AG04450 (cell line): ENCODE measurements at places on chromosomes 16 and 17.
A peak's percentile ranks its signal among the peaks of the same experiment; 100 is the strongest.

- no peak for DNase-seq
Observed at GRCh38 chr16:4922721-4923342, 14.1 kb downstream of the PPL start.

GRCh38 chr16:54193665-54194333 is 92.8 kb downstream of the IRX3 start:
- no peak for DNase-seq

- DNase-seq, result no peak
Observed at GRCh38 chr17:63316100-63316499, 130.0 kb downstream of the CYB561 start.

- no peak for DNase-seq
Observed at GRCh38 chr17:51833045-51833444, 325.5 kb downstream of the CA10 start.

GRCh38 chr17:39927929-39928857 is 661 bp downstream of the LRRC3C start:
- no peak for DNase-seq

GRCh38 chr16:78764478-78764877 is 665.0 kb downstream of the WWOX start:
- DNase-seq, result no peak

GRCh38 chr17:65301184-65301583 is 164.0 kb downstream of the RGS9 start:
- DNase-seq, result no peak

DNA sequence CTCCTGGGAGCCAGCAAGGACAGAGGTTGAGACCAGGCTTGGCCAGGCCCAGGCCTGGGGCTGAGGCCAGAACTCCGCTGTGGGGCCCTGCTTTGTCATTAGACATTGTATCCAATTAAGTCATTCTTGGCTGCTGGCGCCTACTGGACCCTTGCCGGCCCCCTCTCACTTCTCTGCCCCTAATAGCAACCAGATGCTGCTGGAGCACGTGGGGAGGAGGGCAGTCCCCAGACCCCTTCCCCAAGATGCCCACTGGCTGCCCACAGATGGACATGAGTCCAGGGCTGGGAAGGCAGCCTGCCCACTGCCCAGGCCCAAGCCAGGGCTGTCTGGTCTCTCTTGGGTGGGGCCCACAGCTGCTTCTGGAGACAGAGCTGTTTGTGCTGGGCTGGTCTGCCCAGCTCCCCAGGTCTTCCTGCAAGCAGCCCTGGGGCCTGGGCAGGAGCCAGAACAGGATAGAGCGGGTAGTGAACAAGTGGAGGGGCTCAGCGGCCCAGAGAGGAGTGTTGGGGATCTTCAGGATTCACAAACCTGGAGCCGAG is 7.8 kb downstream of the PLXDC1 start:
- no peak for DNase-seq

- no peak for DNase-seq
Observed at GRCh38 chr16:65994291-65994690, 372.2 kb upstream of the CDH5 start.

GRCh38 chr17:34623856-34624766 is 44.7 kb downstream of the TMEM132E start:
- no peak for DNase-seq

- no peak for DNase-seq
Observed at GRCh38 chr17:6576038-6576785, 19.9 kb upstream of the PITPNM3 start.

- no peak for DNase-seq
Observed at GRCh38 chr16:85315866-85316265, 203.6 kb upstream of the CIBAR2 start.

- no peak for DNase-seq
Observed at GRCh38 chr16:51134269-51134812, 16.7 kb downstream of the SALL1 start.

- no peak for DNase-seq
Observed at GRCh38 chr16:88785106-88785924, at the start of gene PIEZO1. Gene PIEZO1, minus strand, starts transcription at chr16:88785220. Its CDS starts 256 bp downstream, at chr16:88784964.

DNA sequence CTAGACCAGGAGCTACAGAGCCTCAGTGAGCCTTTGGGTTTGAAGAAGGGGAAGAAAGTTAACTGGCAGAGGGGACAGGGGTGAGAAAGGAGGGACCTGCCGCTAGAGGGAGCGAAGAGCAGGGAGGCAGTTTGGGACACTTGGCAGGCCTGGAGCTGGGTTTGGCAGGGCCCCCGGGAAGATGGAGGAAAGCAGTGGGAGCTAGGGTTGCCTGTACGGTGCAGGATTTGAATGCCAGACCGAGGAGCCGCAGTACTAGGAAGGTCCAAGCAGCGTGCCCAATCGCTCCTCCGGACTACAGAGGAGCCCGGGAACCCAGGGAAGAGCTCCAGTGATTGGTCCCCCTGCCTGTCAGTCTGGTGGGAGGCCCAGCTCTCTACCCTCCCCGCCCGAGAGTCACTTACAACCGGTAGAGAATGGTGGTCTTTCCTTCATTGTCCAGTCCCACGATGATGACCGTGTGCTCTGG is 1.3 kb downstream of the ARL5C start:
- DNase-seq, result peak; percentile 76

DNA sequence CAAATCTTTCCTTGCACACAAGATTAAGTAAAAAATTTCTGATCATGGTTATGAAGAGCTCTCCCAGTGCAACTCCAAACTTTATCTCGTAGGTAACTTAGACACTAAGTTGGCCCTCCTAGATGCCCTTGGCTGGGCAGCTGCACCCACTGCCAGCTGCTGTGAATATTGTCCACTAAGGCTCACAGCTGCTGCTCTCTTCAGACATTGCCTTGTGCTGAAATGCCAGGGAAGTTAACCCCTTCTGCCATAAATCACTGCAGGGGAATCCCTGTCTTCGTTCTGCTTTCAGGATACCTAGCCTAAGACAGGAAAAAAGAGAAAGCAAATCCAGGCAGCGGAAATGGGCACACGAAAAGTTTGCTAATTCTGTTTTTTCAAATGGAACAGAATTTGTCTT is 106.4 kb downstream of the IRX5 start:
- no peak for DNase-seq

DNA sequence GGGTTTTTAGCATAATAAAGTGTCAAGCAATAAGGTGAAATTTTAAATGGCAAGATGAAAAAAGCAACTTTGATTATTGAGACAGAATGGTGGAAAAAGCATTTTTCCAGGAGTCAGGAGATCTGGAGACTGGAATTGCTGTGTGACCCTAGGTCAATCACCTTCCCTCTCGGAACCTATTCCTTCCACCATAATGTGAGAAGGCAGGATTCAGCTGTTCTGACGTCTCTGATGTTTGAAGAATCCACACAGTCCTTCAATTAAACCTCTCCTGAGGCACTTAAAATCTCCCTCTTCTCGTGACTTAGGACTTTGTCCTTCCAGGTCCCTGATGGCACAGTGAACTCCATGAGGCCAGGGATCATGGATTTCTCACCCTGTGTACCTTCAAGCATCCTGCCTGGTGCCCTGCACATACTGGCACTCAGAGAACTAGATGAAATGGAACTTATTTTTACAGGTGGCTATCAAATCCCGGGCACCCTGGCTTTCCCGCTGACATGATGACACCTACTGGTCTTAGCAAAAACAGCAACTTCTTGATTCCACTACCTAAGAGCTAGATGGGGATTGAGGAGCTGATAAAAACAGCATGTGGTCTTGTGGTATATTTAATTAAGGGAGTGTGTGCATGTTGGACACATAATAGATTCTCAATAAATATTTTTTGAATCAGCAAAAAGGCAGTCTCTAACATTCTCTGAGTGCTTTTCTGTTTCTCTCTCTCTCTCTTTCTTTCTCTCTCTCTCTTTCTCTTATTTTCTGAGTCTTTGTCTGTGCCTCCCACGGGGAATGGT is 2.3 kb upstream of the CCDC182 start:
- DNase-seq, result peak; percentile 33

- no peak for DNase-seq
Observed at GRCh38 chr16:86319585-86320236, 190.6 kb upstream of the FOXF1 start.

DNA sequence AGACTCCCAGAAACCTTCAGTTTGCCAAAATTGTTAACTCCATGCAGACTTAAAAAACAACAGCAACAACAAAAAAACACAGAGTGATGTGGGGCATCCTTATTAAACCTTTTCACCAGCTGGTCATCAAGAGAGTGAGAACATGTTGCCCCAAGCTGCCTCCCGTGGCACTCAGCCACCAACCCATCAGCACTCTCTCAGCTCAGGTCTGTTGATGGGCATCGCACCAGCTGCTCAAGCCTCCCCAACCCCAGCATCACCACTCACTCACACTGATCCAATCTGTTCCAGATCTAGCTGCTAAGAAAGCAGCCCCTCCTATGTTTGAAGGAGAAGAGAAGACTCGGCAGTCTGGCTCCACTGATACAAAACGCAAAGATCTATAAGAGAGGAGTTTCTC is 46.8 kb downstream of the SLC39A11 start:
- no peak for DNase-seq

- no peak for DNase-seq
Observed at GRCh38 chr17:7315570-7316235, 543 bp upstream of the GPS2 start.

DNA sequence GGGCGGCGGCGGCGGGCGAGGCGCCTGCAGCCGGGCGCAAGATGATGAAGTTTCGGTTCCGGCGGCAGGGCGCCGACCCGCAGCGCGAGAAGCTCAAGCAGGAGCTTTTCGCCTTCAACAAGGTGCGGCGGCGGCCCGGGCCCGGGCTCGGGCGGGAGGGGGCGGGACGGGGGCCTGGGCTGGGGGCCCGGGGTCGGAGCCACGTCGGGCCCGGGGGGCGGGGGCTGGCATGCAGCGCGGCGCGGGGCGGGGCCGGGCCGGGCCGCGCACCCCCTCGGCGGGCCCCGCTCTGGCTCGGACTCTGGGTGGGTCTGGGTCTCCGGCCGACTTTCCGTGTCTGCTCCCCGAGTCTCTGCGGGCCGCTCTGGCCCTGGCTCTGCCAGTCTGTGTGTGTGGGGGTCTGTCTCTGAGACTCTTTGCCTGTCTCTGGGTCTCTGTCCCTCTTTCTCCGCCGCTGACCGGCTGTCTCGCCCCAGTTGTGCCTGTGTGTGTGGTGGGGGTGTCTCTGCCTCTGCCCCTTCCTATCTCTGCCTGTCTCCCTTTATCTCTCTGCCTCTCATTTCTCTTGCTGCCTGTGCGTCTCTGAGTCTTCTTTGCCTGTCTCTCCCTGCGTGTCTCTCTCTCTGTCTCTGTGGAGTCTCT is 328 bp downstream of the LLGL1 start:
- no peak for DNase-seq

DNA sequence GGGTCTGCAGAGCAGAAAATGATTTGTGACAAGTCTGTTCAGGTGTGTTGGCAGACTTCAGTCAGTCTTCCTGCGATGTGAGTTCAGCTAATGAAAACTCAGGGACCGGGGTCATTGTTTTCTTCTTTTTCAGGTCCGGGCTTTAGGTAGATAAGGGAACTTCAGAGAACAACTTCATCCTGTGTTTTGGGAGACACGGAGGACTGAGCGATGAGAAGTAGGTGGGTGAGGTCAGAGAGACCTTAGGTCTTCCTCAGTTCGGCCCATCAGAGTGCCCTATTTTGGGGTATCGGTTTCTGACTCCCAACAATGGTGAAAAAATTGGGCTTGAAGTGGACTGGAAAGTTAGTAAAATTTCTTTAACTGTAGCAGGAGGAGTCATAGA is 88.9 kb upstream of the ATF7IP2 start:
- no peak for DNase-seq

- peak; percentile 81 for DNase-seq
Observed at GRCh38 chr17:45394913-45395568, 37.6 kb downstream of the ARHGAP27 start.

- DNase-seq, result no peak
Observed at GRCh38 chr16:85296859-85297660, 184.8 kb upstream of the CIBAR2 start.

DNA sequence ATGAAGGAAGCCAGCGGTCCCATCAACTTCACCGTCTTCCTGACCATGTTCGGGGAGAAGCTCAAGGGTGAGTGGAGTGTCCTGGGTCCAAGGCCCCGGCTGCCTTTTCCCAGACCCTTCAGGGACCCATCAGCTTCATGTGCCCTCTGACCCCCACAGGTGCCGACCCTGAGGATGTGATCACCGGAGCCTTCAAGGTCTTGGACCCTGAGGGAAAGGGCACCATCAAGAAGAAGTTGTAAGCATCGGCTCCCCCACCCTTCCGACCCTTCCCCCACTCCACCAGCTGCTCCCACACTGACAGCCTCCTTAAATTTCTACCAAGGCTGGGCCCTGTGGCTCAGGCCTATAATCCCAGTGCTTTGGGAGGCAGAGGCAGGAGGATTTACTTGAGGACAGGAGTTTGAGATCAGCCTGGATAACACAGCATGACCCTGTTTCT is 1.9 kb downstream of the MYL11 start:
- no peak for DNase-seq

GRCh38 chr17:8825802-8826201 is 26.6 kb upstream of the MFSD6L start:
- DNase-seq, result no peak

- DNase-seq, result no peak
Observed at GRCh38 chr17:44942456-44942855, 5.1 kb downstream of the KIF18B start.

DNA sequence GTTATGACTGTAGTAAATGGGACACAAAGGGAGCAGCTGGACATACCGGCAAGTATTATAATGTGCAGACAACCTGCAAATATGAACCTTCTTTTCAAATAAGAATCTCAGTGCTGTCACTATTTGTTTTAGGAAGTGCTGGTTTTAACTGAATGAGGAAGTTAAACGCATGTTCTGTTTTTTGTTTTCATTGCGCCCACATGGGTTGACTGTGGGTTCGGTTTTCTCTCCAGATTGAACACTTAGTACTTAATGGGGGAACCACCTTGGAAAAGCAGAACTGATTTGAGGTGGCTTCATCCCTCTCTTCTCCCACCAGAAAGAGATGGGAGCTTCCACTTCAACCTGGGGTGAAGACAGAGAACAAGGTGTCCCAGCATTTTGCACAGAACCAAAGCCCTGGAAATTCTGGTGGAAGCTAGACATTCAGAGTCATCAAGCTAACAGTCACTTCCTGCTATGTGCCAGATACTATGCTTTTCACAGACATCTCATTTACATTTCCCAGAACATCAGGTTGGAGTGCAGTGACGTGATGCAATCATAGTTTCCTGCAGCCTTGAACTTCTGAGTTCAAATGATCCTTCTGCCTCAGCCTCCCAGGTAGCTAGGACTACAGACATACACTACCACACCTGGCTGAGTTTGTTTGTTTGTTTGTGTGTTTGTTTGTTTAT is 149.8 kb downstream of the CDH13 start:
- no peak for DNase-seq

DNA sequence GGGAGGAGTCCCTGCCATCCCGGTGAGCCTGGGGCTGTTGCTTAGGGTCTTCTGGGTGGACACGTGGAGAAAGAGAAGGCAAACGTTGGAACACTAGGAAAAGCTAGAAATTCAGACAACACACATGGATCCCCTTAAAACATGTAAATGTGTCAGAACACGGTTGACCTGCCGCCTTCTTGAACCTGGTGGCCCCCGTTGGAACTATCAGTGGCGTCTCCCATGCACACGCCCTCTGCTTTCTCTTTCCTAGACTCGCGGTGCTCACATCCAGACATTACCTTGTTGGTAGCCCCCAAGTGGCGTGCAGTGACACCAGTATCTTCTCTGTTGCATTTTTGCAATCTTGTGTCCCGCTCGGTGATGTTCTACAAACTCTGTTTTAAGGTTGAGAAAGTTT is 18.6 kb downstream of the CIBAR2 start:
- no peak for DNase-seq
